Right renal pelvis (tissue), 4 donors: ENCODE measurements at places on chromosomes 1 and 21.

DNA sequence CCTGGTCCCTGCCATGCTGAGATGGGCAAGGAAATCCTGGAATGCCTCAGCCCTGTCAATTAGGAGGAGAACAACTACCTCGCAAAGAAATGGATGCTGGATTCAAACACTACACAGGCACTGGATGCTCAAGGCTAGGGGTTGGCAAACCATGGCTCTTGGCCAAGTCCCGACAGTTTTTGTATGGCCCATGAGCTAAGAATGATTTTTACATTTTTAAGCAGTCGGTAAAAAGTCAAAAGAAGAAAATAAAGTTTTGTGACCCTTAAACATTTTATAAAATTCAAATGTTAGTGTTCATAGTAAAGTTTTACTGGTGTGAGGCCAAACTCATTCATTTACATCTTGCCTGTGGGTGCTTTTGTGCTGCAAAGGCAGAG, 6.5 kb downstream of the CDK18 start:
- no peak for DNase-seq

DNA sequence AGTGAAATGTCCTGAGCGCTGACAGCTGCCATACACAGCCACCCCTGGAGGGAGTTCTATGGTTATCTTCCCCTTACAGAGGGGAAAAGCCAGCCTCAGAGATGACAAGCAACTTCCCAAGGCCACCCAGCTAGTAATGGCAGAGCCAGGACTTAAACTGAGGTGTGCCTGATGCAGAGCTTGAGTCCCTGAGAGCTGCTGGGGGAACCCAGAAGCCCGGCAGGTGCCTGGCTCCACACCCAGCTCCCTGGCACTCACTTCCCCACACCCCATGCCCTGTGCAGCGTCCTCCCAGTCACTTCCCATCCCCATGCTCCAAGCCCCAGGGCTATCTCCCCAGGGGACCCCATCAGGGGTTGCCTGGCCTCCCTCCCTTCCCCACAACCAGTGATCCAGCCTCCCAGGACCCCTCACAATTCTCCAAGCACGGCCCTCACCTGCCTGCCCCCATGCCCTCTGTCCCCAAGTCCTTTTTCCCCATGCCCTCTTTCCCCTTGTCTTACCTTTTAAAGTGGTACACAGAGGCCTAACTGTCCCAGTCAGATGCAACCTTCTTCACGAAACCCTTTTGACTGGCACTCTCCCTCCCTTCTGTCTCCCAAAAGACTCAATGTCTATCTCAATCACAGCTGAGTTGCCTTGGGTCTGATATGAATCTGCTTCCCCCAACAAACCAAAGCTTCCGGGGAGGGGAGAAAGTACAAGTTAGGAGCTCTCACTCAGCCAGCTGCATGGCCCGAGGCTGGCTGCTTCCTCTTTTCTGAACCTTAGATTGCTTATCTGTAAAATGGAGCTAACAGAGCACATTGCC, 39.8 kb upstream of the LRP8 start:
- DNase-seq: no peak

DNA sequence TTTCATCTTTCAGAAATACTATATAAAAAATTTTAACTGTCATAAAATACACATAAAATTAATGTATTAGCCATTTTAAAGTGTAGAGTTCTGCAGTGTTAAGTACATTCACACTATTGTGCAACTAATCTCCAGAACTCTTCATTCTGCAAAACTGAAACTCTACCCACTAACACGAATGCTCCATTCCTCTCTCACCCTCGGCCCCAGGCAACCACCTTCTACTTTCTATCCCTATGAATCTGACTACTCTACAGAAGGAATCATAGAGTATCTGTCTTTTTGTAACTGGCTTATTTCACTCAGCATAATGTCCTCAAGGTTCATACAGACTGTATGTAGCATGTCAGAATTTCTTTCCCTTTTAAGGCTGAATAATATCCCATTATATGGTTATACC, 43.4 kb downstream of the LTN1 start:
- DNase-seq: no peak

DNA sequence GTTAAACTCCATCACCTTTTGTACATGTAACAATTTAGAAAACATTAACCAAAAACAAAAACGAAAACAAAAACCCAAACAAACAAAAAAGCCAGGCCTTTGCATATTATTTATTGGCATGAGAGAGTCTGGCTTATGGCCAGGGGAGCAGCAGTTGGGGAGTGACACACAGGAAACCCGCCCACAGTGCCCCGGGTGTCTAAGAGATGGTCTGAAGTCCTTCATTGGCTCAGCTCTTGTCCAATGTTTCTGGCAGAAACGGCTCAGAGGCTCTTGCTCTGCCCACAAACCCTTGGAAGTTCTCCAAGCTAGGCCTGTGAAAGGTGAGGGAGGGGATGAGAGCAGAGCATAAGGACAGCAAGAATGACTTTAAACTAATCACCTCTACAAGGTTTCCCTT, 131.5 kb downstream of the CNIH3 start:
- DNase-seq: no peak

DNA sequence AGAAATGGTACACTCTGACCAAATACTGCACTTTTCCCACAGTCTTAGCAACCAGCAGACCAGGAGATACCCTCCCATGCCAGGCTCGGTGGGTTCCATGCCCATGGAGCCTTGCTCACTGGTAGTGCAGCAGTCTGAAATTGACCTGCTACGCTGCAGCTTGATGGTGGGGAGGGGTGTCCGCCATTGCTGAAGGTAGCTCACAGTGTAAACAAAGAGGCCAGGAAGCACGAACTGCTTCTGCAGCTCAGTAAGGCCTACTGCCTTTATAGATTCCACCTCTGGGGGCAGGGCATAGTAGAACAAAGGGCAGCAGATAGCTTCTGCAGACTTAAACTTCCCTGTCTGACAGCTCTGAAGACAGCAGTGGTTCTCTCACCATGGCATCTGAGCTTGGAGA, 12.3 kb upstream of the IFI44L start:
- DNase-seq: no peak

- no peak for DNase-seq
Measured at GRCh38 chr1:156750711-156751450, 594 bp downstream of the HDGF start.

- no peak for DNase-seq
Measured at GRCh38 chr1:55362558-55362957, 147.4 kb upstream of the USP24 start.
